ENCODE measurements at places on chromosomes 6 and 20.

GRCh38 chr6:80316686-80317231 lies 210.3 kb downstream of the BCKDHB start:
- DNase-seq = peak; percentile 61

- no peak for DNase-seq
Measured at GRCh38 chr20:4767084-4767483, 45.4 kb downstream of the PRND start.

- no peak for DNase-seq
Measured at GRCh38 chr20:19348582-19348981, 136.1 kb downstream of the SLC24A3 start.

DNA sequence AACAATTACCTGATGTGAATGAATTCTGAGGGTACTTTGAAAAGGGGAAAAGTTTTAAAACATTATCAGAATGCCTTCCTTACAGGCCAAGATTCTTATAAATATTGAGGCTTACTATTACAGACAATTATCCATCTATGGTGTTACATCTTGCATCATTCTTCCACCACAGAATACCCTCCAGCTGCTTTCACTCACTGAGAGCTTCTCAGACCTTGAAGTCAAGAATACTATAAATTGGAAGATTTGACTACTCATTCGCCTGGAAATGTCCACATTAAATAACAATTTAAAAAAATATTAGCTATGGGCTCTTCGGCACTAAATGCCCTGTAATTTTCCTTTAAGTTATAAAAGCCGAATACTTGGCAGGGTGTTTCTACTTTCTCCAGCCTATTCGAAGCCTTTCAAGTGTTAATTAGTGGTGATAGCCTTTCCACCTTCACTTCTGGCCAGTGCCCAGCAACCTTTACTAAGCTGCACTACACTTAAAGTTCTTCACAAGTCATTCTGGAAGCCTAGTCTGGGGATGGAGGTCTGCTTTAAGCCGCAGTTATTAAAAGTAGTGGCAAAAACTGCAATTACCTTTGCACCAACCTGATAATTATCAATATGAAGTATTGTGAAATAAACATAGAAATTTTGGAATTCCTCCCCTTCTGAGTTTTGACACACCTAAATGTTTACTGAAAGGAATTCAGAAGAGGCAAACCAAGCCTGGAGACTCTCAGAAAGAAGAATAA lies 100.9 kb downstream of the BMP5 start:
- no peak for DNase-seq
